ENCODE measurements at places on chromosomes 1 and 21.

- peak; percentile 77 for DNase-seq
- H3K27ac ChIP-seq = peak overlapping the region; percentile 45
- H3K4me1 ChIP-seq = no peaks in the 10 kb centered on the region
Observed at GRCh38 chr1:198656500-198656932, 17.7 kb downstream of the PTPRC start.

DNA sequence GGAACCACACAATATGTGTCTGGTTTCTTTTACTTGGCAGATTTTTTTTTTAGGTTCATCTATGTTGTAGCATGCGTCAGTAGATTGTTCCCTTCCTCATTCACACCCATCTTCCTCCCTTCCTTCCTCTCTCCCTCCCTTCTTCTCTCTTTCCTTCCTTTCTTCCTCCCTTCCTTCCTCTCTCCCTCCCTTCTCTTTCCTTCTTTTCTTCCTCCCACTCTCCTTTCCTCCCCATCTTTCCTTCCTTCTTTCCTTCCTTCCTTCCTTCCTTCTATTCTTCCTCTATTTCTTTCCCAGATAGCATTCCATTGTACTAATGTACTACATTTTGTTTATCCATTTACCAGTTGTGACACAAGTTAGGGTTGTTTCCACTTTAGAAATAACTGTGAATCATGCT is 218.0 kb downstream of the RGS7 start:
- DNase-seq = no peak
- no peaks in the 10 kb centered on the region for H3K4me1 ChIP-seq
- no peak overlapping the region for H3K27ac ChIP-seq
- H3K4me3 ChIP-seq = no peak overlapping the region
- H3K36me3 ChIP-seq = no peaks in the 10 kb centered on the region
- no peaks in the 10 kb centered on the region for H3K27me3 ChIP-seq

DNA sequence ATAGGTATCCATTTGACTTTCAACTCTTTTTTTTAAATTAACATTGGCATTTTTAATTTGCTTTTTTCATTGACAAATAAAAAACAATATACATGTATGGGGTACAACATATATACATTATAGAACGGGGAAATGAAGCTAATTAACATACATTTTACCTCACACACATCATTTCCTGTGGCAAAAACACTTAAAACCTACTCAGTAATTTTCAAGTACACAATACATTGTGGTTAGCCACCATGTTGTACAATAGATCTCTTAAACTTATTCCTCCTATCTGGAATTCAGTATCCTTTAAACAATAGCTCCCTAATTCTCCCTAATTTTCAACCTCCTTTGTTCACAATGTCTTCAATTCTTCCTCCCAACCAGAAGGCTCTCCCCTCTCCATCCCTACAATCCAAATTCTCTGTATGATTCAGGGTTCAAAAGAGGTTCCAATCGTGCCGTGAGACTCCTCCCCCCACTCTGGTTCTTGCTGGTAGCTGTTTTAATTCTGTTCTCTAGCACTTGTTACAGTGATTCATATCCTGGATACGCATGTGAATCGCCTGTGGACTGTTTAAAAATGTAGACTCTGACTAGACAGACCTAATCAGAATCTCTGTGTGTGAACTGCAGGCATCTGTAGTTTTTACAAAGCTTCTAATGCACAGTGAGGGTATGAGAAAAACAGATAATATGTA is 87.6 kb upstream of the DUSP10 start:
- H3K27me3 ChIP-seq = no peaks in the 10 kb centered on the region
- no peaks in the 10 kb centered on the region for H3K4me1 ChIP-seq
- no peak overlapping the region for H3K27ac ChIP-seq
- no peaks in the 10 kb centered on the region for H3K36me3 ChIP-seq
- H3K4me3 ChIP-seq = no peak overlapping the region
- DNase-seq = no peak

DNA sequence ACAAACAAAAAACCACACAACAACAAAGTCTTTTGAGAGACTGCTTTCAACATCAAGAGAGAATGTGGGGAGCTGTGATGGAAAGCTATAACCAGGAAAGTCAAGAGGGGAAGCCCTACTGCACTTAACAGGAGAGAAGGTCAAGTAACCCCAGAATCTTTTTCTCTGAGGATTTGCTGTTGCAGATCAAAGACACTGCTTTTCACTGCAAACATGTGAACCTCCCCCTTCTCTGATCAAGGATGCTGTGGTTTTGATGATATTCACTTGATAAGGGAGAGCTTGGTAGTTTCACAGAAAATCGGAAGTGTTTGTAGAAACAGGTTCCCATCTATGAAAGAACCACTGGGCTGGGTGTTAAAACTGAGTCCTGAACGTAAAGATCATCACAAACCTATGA is 4.8 kb downstream of the ETV3 start:
- H3K36me3 ChIP-seq = peaks cover 36% of the 10 kb centered on the region
- no peaks in the 10 kb centered on the region for H3K27me3 ChIP-seq
- H3K4me1 ChIP-seq = peaks cover 7% of the 10 kb centered on the region
- no peak overlapping the region for H3K27ac ChIP-seq
- no peak for DNase-seq

DNA sequence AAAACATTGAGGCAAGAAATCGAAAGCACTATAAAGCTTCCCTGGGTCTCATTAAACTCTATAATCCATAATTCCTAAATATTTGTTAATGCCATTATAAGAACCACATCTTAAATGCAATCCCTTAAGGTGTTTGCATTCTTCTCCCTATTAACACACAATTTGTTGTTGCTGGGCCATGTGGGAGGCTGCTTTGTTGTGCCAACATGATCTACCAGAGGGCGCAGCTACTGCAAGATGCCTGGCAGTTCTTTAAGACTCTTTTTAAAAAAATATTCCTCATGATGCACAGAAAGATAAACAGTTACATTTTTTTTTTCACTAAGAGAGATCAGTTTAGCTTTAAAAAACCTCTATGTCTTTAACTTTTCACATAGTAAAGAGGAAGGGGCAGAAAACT is 39.0 kb upstream of the BCAS2 start:
- no peak overlapping the region for H3K27ac ChIP-seq
- H3K4me1 ChIP-seq = no peaks in the 10 kb centered on the region
- no peaks in the 10 kb centered on the region for H3K27me3 ChIP-seq

DNA sequence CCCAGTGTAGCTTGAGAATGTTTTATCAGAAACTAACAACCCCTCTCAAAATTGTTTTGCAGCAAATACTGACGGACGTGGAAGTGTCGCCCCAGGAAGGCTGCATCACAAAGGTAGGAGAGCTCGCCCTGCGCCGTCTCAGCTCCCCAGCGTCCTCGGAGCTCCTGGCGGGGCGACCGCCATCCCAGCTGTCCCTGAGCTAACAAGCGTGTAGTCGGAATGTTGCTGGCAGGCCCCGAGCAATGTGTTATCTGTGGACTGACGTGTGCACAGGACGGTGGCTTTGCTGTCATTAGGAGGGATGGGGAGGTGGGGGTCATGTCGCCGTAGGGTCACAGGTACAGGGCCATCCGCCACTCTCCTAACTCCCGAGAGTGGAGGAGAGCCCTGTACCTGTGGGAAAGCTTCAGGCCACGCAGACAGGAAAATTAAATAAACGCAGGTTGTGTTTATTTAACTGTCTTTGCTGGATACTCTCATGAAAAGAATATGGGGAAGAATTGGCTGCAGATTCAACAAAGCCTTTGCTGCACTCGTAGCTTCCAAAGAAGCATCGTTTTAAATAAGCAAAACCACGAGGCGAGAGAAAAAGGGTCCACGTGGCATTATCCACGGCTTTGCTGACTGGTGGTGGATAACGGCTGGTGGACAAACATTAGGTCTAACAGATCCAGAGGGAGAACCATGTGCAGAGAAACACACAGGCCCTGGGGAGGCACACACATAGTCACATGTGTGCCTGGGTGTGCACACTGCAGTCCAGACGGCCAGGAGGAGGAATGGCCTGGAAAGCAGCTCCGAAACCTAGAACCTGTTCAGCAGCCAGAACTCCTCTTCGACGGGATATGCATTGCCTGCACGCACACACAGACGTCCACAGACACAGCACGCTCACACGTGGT is 175.3 kb downstream of the PRDM16 start:
- no peak overlapping the region for H3K27ac ChIP-seq
- H3K36me3 ChIP-seq = no peaks in the 10 kb centered on the region
- H3K27me3 ChIP-seq = no peaks in the 10 kb centered on the region
- no peak for DNase-seq
- H3K4me1 ChIP-seq = no peaks in the 10 kb centered on the region

DNA sequence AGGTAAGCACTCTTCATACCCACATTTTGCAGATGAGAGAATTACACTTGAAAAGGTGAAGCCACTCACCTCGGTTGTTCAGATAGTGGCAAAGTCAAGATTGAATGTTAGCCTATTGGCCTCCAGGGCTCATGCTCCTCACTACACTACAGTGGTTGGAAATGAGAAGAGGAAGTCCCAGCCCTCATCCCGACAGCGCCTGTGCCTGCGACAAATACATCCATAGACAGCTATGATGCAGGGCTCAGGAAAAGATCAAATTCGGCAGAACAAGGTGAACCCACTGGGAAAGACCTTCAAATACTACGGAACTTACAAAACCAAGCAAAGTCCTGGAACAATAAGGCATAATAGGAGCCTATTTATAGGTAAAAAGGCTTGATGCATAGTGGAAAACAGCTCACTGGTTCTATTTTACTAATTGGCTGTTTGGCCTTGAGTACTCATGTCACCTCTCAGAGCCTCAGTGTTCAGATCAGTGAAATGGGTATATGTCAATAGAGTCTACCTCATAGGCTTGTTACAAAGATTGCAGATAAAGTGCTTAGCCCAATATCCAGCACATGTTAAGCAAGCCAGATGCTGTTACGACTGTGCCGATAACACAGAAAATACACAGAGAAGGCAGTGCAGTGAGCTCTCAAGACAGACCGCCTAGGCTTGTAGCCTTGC is 3.5 kb downstream of the SPOCD1 start:
- no peaks in the 10 kb centered on the region for H3K36me3 ChIP-seq
- no peak for DNase-seq
- H3K27ac ChIP-seq = no peak overlapping the region
- H3K4me1 ChIP-seq = no peaks in the 10 kb centered on the region
- H3K27me3 ChIP-seq = no peaks in the 10 kb centered on the region
- no peak overlapping the region for H3K4me3 ChIP-seq

GRCh38 chr21:14957836-14958235 is 107.0 kb downstream of the NRIP1 start:
- no peak for DNase-seq
- no peaks in the 10 kb centered on the region for H3K36me3 ChIP-seq
- no peak overlapping the region for H3K4me3 ChIP-seq
- no peaks in the 10 kb centered on the region for H3K27me3 ChIP-seq
- no peak overlapping the region for H3K27ac ChIP-seq

- DNase-seq = peak; percentile 42
- H3K4me1 ChIP-seq = no peaks in the 10 kb centered on the region
- H3K36me3 ChIP-seq = no peaks in the 10 kb centered on the region
- no peaks in the 10 kb centered on the region for H3K27me3 ChIP-seq
- H3K27ac ChIP-seq = peak overlapping the region; percentile 87
Observed at GRCh38 chr21:32770871-32771523, 558 bp downstream of the PAXBP1 start.

DNA sequence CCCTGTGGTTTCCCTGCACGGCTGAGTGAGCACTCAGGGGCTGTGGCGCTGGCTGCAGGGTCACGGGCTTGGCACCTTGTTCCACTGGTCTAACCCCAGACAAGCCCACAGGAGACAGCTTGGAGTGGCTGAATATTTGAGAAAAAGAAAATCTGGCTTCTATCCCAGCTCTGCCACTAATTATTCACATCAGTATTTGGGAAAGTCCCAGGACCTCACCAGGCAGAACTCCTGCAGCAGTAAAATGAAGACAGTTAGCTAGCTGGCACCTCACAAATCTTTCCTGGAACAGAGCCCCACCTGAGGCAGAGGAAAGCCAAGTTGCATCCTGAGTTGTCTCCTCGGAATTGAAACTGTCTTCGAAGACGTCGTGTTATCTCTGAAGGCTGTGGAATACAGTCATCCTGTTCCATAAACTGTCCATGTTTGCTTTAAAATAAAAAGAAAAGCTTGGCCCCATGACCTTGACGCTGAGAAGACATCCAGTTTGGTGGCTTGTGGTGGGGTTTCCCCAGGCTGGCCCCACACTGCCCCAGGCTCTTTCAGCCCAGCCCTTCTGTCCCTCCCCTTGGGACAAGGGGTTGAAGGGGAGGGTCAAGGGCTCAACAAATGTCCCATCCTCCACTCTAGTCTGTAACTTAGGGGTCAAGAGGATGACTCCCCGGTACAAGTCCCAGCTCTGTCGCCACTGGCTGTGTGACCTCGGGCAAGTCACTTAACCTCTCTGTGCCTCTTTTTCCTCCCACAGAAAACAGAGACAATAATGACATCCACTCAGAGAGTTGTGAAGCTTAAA is 93.8 kb upstream of the TMPRSS2 start:
- DNase-seq = no peak
- H3K27me3 ChIP-seq = no peaks in the 10 kb centered on the region
- no peak overlapping the region for H3K27ac ChIP-seq
- H3K4me1 ChIP-seq = no peaks in the 10 kb centered on the region
- no peak overlapping the region for H3K4me3 ChIP-seq
- H3K36me3 ChIP-seq = no peaks in the 10 kb centered on the region

GRCh38 chr1:110487726-110488125 is 31.2 kb downstream of the KCNA10 start:
- no peaks in the 10 kb centered on the region for H3K27me3 ChIP-seq
- H3K4me3 ChIP-seq = no peak overlapping the region
- H3K4me1 ChIP-seq = no peaks in the 10 kb centered on the region

DNA sequence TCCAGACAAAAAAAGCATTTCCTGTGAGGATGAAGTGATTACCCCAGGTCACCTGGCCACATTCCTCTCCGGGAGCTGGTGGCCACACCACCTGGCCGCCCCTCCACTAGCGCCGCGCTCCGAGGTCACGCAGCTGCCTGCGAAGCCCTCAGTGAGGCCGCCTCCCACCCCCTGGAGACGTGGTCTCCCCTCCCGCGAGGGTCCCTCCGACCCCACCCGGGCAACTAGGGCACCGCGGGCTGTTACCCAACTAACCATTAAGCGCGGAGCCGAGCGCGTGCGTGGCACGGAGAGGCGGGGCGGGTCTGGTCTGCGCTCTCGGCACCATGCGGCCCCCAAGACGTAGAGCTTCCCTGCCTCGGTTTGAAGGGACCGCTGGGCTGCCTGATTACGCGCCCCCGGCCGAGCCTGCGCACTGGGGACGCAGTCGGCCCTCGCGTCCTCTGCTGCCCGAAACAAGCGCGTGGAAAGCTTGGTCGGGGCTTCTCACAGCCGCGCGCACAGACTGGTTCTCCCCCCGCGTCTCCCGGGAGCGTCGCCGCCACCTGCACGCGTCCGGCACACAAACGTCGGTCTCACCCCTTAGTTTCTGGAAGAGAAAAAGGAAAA is 106.5 kb downstream of the SLC16A1 start:
- no peak for DNase-seq
- H3K4me1 ChIP-seq = no peaks in the 10 kb centered on the region
- no peak overlapping the region for H3K27ac ChIP-seq
- H3K36me3 ChIP-seq = no peaks in the 10 kb centered on the region
- H3K27me3 ChIP-seq = peaks cover 10% of the 10 kb centered on the region
- peak overlapping the region; percentile 41 for H3K4me3 ChIP-seq

- no peaks in the 10 kb centered on the region for H3K27me3 ChIP-seq
- no peaks in the 10 kb centered on the region for H3K4me1 ChIP-seq
- no peak overlapping the region for H3K4me3 ChIP-seq
- no peak overlapping the region for H3K27ac ChIP-seq
- no peaks in the 10 kb centered on the region for H3K36me3 ChIP-seq
Observed at GRCh38 chr1:67945733-67946374, 104.6 kb downstream of the DIRAS3 start.

Measured in colonic mucosa (tissue), 4 donors.